Activated T-helper 17 cell treated with anti-CD3 and anti-CD28 coated beads, Interleukin-2, amount 50 U/mL, for 72 hours (primary cell): ENCODE measurements at places on chromosomes 1 and 21. TPM values are rescaled to one million over a fixed set of nuclear protein-coding genes. Genes with fewer than 3 reads are reported as not detected.

DNA sequence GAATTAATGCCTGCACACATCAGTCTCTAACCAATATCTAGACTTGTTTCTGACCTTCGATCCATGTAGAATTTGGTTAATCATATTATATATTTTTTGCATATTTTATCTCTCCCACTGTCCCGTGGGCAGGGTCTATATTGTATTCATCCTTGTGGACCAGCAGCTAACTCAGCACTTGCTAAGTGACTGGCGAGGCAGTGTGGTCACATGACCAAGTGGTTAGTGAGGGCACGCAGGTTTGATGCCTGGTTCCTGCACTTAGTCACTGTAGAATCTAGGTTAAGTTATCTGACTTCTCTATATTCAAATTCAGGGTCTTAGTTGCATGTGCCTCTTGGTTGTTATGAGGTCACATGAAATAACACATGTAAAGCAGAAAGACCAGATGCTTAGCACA, 120.5 kb downstream of the UBE2U start:
- no peak for ATAC-seq

GRCh38 chr21:38054334-38054733, 138.1 kb upstream of the KCNJ6 start:
- no peak for ATAC-seq

GRCh38 chr1:41975121-41975520, 56.4 kb upstream of the HIVEP3 start:
- no peak for ATAC-seq

GRCh38 chr1:160548960-160549664, 26.1 kb upstream of the SLAMF6 start:
- no peak for ATAC-seq

The PTPN7 gene
- total RNA-seq: 238 TPM

DNA sequence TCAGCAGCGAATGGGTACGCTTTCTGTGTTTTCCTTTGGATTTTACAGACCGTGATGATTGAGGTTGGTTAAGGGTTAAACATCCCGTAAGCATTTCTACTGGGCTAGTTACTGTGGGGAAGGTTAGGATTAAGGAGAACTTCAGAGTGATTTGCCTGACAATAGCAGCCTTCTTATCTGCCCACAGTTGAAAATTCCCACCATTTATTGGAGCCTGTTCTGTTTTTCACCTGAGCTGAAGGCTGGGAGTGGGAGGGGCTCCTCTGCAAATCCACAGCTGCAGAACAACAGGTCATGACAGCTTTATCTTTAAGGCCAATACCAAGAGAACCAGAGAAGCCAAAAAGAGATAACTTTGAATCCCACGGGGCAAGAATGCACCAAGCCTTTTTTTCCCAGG, 168.6 kb downstream of the KAZN start:
- no peak for ATAC-seq

DNA sequence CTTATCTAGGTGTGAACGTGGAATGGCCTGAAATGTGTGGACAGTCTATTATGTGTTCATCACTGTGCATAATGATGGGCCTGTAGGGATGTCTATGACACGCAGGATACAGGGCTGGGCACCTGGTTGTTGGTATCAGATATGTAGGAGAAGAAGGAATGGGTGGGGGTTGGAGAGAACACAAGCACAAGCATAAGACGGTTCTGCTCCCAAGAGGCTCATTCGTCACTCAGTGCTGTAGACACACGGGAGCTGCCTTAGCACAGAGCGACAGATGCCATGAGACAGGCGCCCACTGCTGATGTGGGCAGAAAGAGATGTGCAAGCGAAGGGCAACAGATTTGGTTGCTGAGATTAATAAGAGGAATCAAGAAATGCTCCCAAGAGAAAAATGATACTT, 256.2 kb downstream of the DISC1 start:
- no peak for ATAC-seq

DNA sequence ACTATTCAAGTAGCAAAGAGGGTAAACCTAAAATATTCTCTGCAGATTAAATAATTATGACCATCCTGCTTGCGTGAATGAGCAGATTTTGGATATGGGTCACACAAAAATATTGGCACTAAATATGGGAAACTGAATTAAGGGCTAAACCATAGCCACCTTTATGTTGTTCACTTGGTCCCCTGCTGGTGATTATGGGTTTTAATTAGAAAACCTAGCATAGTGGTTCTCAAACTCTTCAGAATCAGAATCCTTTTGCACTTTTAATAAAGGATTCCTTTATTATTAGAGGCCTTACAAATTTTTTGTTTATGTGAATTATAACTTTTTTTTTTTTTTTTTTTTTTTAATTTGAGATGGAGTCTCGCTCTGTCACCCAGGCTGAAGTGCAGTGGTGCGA, 38.5 kb upstream of the ZNHIT6 start:
- ATAC-seq: no peak

GRCh38 chr1:207076181-207076955, 12.3 kb upstream of the C4BPB start:
- ATAC-seq: no peak

DNA sequence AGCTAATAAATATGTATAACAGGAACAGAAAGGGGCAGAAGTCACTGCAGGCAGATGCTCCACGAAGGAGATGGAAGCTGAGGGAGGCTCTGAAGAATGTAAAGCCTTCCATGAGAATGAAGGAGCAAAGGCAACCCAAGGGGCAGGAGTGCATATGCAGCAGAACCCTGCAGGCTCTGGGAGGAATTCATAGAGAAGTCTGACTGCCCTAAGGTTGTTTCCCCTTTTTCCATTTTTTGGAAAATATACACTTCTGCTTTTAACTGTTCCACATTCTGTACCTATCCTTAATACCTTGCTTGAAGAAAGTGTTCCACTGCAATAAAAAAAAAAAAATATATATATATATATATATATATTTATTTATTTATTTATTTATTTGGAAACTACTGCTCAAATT, 69.6 kb downstream of the CD34 start:
- ATAC-seq: no peak

DNA sequence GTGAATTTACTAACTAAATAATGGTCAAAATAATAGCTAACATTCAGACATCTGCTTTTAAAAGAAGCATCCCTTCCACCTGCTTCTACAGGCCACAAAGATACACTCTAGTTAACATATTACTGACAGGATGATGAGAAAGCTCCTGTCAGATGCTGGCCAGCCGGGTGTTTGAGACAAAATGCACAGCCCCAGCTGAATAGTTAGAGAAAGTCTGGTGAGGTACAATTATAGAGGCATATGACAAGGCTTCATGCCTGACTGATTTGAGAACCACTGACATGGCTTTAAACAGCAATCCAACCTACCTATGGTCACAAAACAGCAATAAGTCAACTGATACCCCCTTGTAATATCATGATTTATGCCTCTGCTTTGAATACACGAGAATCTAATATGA, 137.0 kb downstream of the DENND1B start:
- no peak for ATAC-seq

DNA sequence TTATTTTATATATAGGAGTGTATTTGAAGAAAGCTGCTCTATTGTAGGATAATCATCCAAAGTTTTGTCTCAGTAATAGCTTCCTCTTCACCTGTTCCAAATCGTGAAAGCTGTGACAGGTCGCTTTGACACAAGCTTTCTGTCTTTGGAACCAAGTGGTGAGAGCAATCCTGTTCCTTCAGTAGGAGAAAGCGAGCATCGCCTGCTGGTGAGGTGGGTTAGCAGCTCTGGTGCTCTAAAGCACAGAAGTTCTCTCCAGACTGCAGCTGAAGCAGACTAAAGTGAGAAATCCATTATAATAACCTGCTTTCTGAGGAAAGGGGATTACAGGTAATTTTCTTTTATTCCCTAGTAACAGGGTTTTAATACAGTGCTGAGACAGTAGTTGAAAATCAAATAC, 803.8 kb downstream of the ADGRL2 start:
- no peak for ATAC-seq

The ADORA3 gene
- total RNA-seq: not detected

The LIN28A gene
- total RNA-seq: not detected

GRCh38 chr1:91948501-91949355, 473 bp upstream of the BRDT start:
- ATAC-seq: peak; percentile 70

GRCh38 chr1:237528545-237528944, 362.2 kb downstream of the ZP4 start:
- no peak for ATAC-seq

The FCGR2B gene
- total RNA-seq: 0.13 TPM

DNA sequence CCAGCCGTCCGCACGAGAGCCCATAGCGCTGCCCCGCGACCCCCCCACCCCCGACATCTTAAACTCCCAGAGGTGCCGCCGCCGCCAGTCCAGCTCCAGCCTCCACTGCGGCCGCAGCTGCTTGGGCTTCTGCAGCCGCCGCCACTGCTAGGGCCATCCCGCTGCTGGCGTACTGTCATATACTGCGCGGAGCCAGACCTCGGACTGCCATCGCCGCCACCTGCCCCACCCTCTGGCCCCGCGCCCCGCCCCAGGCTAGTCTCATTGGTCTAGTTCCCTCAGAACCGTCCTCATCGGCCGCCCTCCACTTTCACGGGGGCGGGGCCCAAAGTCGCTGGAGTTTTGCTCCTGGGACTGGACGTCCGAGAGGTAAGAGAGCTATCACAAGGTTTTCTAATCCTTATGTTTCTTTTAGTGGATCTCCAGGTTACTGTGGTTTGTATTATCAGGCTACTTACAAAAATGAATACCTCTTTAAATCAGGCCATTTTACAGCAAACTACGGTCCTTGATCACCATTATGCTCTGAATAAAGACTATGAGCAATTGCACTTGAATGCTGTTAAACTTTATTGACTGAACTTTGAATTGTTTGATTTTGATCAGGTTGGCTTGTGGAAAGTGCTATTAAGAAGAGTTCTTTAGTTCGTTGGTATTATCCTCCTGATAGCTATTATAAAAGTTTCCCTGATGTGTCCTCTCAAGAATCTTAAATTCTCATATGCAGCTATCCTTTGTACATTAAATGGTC, 2.8 kb upstream of the CD1D start:
- peak; percentile 85 for ATAC-seq

DNA sequence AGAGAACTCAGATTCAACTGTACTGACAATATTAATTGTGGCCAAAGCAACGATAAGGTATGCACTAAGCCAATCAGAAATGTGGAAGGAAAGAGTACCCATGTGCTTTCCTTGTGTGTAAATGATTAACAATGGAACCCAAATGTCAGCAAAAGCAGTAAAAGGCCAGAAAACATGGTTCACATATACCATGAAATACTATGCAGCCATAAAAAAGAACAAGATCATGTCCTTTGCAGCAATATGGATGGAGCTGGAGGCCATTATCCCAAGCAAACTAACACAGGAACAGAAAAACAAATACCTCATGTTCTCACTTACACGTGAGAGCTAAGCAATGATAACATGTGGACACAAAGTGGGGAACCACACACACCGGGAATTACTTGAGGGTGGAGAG, 78.5 kb downstream of the SUSD4 start:
- no peak for ATAC-seq

DNA sequence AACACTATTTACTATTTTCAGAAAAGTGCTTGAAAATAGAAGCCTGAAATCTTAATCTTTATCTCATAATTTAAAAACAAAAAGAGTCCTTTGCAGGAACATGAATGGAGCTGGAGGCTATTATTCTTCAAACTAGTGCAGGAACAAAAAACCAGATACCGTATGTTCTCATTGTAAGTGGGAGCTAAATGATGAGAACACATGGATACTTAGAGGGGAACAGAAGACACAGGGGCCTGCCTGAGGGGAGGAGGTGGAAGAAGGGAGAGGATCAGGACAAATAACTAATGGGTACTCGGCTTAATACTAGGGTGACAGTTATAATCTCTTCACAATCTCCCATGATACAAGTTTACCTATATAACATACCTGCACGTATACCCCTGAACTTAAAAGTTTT, 176.3 kb downstream of the SDCCAG8 start:
- no peak for ATAC-seq

GRCh38 chr1:204544321-204544720, 28.1 kb downstream of the MDM4 start:
- peak; percentile 98 for ATAC-seq
